ENCODE measurements at places on chromosomes 7 and 10.

GRCh38 chr7:78594156-78594555 is 795.6 kb downstream of the PHTF2 start:
- DNase-seq, result no peak

GRCh38 chr10:75718991-75719390 is 287.6 kb downstream of the LRMDA start:
- no peak for DNase-seq

DNA sequence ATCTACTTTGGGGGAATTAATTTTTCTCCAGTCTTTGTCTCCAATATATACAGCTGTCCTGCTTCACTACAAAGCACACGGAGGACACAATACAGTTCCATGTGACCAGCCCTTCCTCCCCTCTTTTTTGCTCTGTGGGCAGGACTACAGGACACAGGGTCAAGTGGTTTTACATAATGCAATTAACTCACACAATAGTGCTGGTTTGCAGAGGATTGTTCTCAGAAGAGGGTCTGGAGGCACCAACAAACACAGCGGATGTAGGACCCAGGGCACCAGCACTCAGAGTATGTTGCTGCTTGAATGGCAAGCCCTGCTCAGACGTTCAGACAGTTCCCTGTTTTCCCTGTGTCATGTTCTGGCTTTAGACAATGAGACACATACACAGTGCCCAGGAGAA is 52.0 kb upstream of the NPTX2 start:
- DNase-seq, result no peak

GRCh38 chr7:39260279-39260844 is 282.7 kb downstream of the POU6F2 start:
- DNase-seq, result no peak

GRCh38 chr10:71069909-71070666 is 142.3 kb upstream of the UNC5B start:
- DNase-seq, result no peak

DNA sequence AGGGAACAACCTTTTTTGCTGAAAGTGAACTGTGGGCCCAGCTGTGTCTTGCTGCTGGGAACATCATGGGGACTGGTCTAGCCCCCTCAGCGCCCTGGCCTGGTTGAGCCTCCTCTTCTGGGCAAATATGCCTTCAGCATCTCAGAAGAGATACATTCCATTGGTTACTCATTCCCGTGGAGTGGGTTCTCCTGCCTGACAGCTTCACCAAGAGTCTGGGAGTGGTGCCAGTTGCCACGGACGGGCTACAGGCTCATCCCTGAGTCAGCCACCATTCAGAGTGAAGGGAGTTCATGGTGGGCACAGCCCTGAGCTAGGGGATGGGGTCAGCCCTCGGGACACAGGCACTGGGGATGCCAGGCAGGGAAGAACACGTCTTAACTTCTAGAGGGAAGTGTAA is 81.9 kb downstream of the RAMP3 start:
- DNase-seq, result no peak

- no peak for DNase-seq
Measured at GRCh38 chr7:129955993-129956543, 3.3 kb upstream of the UBE2H start.
